Stimulated activated CD4-positive, alpha-beta T cell treated with anti-CD3 and anti-CD28 coated beads, Interleukin-1b, Interleukin-23, amount 100 ng/mL, for 4 hours (primary cell): ENCODE measurements at places on chromosomes 11 and 22.

- no peak for DNase-seq
Observed at GRCh38 chr22:17910561-17911311, 113.6 kb downstream of the MICAL3 start.

DNA sequence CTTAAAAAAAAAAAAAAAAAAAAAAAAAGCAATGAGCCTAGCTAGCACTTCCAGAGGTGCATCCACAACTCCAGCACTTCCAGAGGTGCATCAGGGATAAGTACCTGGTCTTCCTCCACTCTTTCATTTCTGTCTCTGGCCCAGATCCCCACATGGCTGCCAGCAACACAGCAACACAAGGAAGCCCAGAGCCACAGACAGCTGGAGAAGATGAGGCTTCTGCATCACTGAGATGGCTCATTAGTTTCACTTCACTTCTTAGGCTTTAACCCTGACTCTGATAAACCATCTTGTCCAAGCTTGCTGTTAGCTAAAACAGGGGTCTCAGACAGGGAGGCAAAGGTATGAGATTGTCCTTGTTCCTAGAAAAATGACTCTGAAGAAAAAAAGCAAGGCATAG lies 35.6 kb downstream of the PC start:
- DNase-seq: no peak

DNA sequence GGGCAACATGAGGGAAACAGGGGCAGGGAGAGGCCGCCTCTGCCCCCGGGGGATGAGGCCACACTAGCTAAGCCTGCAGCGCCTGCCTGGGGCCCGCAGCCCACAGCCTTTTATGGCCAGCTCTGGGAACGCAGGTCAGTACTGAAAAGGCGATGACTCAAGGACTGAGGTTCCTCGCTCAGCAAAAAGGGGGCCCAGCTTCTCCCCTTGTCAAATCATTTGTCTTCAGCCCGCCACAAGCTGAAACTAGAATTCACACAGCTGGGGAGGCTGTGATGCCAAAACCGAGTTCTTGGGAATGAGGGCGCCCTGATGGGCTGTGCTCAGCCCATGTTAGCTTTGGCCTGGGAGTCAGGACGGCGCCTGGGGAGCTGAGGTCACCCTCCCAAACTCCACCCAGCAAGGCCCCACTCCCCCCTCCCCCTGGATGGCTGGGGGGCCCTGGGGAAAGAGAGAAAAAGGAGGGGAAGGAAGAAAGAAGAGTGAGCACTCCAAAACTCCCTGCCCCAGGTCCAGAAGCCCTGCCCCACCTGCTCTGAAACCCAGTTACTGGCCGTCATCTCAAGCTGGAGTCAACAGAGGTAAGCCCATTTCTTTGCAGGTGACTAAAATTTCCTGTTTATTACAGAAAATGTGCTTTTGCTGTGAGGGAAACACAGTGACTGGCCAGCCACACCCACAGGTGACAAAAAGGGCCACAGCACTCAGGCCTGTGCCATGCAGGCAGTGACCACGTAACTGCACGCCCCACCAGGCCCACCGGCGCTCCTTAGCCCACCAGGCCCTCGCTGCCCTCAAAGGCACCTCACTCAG lies 13.7 kb downstream of the EHD1 start:
- DNase-seq: no peak

DNA sequence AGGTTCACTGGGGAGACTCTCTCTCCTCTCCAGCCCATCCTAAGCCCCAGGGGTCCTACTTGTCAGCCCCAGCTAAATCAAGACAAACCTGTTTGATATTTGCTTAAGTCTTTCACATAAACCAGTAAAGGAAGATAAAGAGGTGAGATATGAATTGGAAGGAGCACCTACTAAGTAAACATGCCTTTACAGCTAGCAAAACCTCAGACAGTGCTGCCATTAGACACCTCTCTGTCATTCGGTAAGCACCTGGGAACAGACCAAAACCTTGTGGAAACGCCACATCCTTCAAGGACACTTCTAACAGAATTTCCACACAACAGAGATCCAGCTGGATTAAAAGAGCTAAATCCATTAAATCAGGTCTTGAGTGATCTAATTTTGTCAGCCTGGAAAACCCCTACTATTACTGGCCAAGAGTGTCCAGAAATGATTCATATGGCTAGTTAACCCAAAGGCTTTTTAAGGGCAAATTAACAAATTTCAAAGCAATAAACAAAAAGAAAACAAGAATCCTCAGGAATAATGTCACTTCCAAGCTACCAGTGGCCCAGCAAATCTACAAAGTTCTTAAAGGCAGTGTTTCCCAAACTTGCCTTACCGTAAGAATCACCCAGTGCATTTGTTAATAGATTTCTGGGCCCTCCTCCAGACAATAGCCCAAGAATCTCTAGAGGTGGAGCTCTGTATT lies 2.4 kb downstream of the VPS37C start:
- no peak for DNase-seq

- DNase-seq: no peak
Observed at GRCh38 chr11:45472716-45473317, 186.7 kb upstream of the SYT13 start.

DNA sequence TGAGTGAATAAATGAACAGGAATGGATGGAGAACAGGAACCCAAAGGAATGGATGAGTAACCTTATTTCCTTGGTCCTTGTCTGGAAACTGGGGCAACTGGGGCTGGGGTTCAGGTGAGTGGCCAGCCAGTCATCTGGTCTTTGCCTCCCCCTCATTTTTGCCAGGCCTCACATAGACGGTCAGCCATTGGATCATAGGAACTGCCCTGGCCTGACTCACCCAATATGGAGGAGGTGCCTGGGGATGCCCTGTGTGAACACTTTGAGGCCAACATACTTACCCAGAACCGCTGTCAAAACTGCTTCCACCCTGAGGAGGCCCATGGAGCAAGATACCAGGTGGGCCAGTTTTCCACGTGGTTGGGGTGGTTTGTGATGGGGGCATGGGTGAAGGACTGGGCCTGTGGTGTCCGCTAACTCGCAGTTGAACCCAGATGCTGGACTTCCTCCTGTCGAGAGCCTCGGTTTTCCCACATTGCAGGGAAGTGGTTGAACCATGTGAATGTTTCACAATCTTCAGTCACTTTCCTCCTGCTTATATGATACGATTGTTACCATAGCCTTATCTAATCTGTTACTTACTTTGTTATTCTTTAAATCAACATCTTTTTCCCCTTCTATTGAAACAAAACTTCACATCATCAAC lies 4.4 kb downstream of the TRIOBP start:
- no peak for DNase-seq

- no peak for DNase-seq
Observed at GRCh38 chr11:103109818-103110388, 677 bp downstream of the DYNC2H1 start.

- DNase-seq: no peak
Observed at GRCh38 chr11:617199-617911, 1.6 kb upstream of the IRF7 start.

- DNase-seq: no peak
Observed at GRCh38 chr22:42685941-42686653, 34.6 kb downstream of the A4GALT start.

DNA sequence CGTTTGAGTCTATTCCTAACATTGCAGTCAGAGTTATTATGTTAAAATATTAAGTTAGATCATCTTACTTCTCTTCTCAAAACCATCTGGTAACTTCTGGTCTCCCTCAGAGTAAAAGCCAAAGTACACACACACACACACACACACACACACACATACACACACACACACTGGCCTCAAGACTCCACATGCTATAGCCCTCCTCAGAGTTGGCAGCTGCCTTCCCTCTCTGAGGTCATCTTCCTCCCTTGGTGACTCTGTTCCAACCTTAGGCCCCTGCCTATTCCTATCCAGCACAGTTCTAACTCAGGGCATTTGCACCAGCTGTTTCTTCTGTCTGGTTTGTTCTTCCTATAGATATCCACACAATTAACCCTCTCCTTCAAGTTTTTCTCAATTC lies 272.0 kb upstream of the SESN3 start:
- DNase-seq: no peak

GRCh38 chr22:26023104-26023775 lies 146.0 kb upstream of the SEZ6L start:
- DNase-seq: no peak

DNA sequence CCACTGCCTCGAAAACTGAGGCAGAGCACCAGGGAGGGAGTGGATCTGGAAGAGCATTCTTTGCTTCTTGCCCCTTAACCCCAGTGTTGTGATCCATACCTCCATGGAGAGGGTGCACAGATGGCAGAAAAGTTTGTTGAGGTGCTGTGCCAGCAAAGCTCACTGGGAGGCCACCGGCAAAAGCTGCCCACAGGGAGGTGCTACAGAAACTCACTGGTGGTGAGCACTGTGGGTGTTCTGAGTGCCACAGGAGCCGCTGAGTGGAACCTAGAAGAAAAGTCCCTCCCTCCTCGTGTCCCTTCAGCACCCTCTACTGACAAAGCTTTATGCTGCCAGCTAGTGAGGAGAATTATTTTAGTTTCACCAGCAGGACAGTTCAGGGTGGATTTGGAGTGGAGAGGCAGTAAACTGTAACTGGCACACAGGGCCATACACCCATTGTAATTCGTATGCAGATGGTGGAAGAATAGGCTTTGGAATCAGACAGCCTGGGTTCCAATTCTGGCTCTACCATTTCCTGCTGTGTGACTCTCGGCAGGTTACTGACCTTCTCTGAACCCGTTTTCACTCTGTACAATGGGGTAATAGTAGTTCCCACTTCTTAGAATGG lies 84.6 kb downstream of the SWAP70 start:
- peak; percentile 28 for DNase-seq

DNA sequence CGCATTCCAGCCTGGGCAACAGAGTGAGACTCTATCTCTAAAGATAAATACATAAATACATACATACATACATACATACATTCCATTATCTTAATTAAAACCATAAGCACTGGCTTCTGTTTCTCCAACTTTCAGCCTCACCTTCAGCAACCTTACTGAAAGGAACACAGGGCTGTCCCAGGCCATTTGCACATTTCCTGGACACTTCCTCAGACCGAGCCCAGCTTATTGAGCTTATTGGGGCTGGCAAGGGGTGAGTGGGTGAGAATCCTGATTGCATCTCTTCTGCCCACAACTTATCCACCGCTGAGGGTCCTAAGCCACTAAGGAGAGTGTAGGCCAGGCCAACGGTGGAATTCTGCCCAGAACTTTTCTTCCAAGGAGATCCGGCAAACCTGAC lies 16.5 kb upstream of the LRP5 start:
- DNase-seq: no peak

- no peak for DNase-seq
Observed at GRCh38 chr11:689625-690024, 5.4 kb downstream of the DEAF1 start.
